Lung (tissue), 17 donors: ENCODE measurements at places on chromosomes 4 and X. TPM values are rescaled to one million over a fixed set of nuclear protein-coding genes. Genes with fewer than 3 reads are reported as not detected.

- no peak for DNase-seq
These were observed 90.4 kb upstream of the HPRT1 start for GRCh38 chrX:134369576-134369975.

GRCh38 chr4:14165222-14165920, 537.8 kb upstream of the BOD1L1 start:
- no peak for DNase-seq

ARMCX1 gene
- polyA plus RNA-seq, result 15.1 TPM

DDX60 gene
- 2.6 TPM for polyA plus RNA-seq

DNA sequence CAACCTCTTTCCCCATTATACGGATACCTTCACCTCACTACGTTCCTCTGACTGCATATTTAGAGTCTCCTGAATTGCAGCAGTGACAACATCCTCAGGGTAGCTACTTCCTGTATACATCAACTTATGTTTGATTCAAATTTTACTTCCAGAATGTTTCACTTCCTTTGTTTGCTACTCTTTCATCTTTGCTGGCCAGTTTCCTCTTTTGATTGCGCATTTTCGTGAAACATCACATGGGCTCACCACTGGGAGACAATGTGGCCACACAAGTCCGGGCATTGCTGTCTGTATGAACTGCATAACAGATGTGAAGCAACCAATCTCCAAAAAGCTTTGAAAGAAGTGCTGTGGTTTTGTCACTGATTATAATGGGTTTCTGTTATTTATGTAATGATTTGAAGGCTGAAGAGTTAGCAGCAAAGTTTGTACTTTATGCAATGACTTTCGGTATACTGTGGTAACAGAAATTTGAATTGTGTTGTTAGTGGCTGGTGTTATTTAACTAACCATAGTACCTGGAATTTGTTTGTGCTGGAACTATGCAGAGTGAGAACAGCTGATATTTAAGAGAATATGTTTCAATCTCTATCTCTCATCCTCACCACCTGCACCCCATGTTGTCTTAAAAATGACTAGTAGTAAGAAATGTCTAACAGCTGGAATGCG, 7.4 kb downstream of the SNCA start:
- peak; percentile 41 for DNase-seq

DCAF4L1 gene
- polyA plus RNA-seq, result 0.30 TPM

LRRC66 gene
- polyA plus RNA-seq, result 0.05 TPM

- no peak for DNase-seq
These were observed 40.5 kb downstream of the MED14 start for GRCh38 chrX:40694802-40695201.

- DNase-seq, result peak; percentile 90
These were observed 193.0 kb downstream of the GPC3 start for GRCh38 chrX:133792198-133792953.

RXFP1 gene
- 1.5 TPM for polyA plus RNA-seq
